ENCODE measurements at places on chromosomes 2 and 18.

DNA sequence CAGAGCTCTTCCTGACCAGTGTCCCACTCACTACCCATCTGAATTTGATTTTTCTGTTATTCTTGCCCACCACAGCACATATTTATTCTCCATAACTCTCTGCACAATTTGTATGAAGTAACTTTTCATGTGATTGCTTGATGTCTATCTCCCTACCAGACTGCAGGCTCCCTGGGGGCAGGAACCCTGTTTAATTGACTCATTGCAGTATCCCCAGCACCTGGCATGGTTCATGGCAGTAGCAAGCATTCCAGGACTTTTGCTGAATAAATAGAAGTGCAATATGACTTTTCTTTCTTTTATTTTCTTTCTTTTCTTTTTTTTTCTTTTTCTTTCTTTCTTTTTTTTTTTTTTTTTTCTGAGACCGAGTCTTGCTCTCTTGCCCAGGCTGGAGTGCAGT, 88.7 kb upstream of the XPO1 start:
- H3K27me3 ChIP-seq: peaks cover 2% of the 10 kb centered on the region

- H3K4me1 ChIP-seq: no peaks in the 10 kb centered on the region
- H3K27me3 ChIP-seq: peaks cover 4% of the 10 kb centered on the region
- H3K27ac ChIP-seq: no peak overlapping the region
- H3K36me3 ChIP-seq: no peaks in the 10 kb centered on the region
- no peak for DNase-seq
Measured at GRCh38 chr2:233643128-233643527, 6.9 kb downstream of the UGT1A10 start.

DNA sequence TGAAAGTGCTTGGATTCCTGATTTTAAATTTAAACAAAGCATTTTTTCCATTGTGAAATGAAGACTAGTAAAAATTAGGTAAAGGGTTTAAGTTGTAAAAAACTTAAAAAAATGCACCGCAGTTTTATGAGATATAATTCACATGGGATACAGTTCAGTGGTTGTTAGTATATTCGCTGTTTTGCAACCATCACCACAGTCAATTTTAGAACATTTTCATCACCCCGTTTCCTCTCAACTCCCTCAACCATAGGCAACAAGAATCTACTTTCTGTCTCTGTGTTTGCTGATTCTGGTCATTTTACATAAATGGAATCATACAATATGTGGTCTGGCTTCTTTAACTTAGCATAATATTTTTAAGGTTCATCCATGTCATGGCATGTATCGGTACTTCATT, 4.0 kb downstream of the DGKD start:
- H3K36me3 ChIP-seq: peaks cover 34% of the 10 kb centered on the region
- H3K27me3 ChIP-seq: no peaks in the 10 kb centered on the region
- DNase-seq: no peak
- H3K4me1 ChIP-seq: peaks cover 54% of the 10 kb centered on the region
- H3K27ac ChIP-seq: no peak overlapping the region
- H3K4me3 ChIP-seq: no peak overlapping the region

DNA sequence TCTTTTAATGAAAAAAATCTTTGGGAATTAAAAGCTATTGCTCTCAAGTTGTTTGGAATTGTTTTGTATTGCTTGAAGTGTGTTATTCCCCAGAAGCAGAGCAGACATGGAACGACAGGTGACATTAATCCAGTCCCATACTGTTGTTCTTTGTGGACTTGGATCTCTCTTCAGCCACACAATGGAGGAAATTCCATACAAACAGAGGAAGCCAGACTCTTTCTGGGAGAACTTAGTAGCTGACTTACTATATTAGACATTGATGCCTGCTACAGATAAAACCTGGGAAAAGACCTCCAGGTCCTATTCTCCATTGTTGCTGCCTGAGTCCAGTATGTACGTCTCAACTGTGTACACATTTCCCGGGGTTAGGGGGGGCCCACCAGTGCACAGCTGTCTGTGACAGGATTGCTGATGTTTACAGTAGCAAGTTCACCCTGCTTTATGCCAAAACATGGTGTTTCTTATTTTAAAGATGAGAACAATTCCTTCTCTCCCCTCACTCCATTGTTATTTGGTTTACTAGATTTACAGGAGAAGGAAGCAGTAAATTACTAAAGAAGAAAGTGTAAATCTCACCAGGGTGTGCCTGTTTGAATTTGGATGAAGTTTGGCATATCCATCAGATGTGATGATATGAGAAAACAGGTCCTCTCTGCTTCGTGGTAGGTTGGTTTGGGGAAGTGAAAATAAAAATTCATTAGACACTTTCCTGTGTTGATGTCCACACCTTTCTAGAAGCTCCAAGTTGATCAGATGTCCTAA, 142.4 kb upstream of the RBBP8 start:
- H3K27me3 ChIP-seq: peaks cover 18% of the 10 kb centered on the region
- H3K4me1 ChIP-seq: no peaks in the 10 kb centered on the region
- H3K27ac ChIP-seq: no peak overlapping the region

DNA sequence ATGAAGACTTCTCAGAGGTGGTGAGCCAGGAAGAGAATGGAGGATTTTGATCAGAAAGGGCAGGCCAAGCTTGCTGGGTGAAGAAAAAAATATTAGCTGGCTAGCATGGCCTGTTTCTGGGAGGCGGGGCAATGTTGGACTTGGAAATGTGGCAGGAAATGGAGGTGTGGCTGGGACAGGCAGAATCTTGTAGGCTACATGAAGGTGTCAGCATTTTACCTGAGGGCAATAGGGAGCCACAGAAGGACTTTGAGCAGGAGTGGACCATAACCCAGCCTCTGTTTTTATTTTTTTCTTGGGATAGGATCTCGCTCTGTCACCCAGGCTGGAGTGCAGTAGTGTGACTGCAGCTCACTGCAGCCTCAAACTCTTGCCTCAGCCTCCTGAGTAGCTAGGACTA, 31.7 kb downstream of the EMX1 start:
- H3K27ac ChIP-seq: no peak overlapping the region
- no peaks in the 10 kb centered on the region for H3K36me3 ChIP-seq
- no peak for DNase-seq
- peaks cover 12% of the 10 kb centered on the region for H3K4me1 ChIP-seq

- no peaks in the 10 kb centered on the region for H3K36me3 ChIP-seq
- peaks cover 40% of the 10 kb centered on the region for H3K4me1 ChIP-seq
- H3K4me3 ChIP-seq: no peak overlapping the region
- DNase-seq: no peak
Measured at GRCh38 chr2:112151701-112152440, 13.7 kb downstream of the FBLN7 start.

DNA sequence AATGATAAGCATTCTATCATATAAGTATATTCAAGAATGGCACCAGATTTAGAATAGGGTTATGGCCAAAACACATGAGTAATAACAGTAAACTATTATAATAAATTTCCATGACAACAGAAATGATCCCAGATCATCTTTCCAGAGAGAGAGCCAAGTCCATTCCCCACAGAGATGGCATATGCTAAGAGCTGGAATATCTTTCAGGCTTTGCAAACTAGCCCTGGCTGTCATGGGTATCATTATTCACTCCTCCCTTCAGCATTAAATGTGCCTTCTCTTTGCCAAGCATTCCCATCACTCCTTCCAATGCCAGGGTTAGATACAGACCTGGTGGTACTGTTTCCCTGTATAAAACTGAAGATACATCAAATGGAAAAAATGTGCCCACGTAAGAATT, 10.9 kb downstream of the FEZ2 start:
- H3K27me3 ChIP-seq: no peaks in the 10 kb centered on the region
- H3K27ac ChIP-seq: no peak overlapping the region
- DNase-seq: no peak

DNA sequence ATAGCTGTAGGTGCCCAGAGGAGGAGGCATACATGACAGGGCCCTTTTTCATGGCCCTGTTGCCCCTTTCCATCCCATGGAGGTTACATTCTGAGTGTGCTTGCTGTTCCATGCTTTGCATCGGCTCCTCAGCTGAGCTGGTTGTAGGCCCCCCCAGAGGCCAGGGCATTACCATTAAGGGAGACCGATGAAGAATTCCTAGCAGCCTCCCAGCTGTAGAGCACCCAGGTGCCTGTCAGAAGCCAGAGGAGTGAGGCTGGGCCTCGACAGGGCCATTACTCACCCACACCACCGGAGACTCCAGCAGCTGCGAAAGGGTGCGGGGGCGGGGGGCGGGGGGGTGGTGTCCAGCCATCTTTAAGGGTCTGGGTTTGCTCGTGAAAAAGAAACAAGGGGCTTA, 72.2 kb downstream of the GALNT14 start:
- no peaks in the 10 kb centered on the region for H3K4me1 ChIP-seq
- no peaks in the 10 kb centered on the region for H3K27me3 ChIP-seq
- no peaks in the 10 kb centered on the region for H3K36me3 ChIP-seq
- no peak for DNase-seq
- H3K27ac ChIP-seq: no peak overlapping the region

DNA sequence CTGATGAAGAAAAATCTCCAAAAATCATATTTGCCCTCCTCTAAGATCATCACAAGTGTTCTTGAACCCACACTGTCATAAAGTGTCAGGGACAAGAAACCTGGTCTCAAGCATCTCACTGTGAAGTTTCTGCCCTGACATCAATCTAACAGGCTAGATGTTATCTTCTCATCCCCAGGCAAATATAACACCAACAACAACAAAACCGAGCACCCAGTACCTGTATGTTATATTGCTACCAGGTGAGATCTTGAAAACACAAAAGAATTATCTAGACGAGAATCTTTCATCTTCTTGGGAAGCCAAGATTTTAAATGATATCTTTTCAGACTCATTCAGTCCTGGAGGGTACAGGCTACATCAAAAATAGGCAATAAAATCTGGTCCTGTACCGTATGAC, 8.8 kb upstream of the MAP4K3 start:
- H3K27ac ChIP-seq: no peak overlapping the region
- peaks cover 7% of the 10 kb centered on the region for H3K36me3 ChIP-seq
- no peak overlapping the region for H3K4me3 ChIP-seq
- no peaks in the 10 kb centered on the region for H3K4me1 ChIP-seq
- DNase-seq: no peak

DNA sequence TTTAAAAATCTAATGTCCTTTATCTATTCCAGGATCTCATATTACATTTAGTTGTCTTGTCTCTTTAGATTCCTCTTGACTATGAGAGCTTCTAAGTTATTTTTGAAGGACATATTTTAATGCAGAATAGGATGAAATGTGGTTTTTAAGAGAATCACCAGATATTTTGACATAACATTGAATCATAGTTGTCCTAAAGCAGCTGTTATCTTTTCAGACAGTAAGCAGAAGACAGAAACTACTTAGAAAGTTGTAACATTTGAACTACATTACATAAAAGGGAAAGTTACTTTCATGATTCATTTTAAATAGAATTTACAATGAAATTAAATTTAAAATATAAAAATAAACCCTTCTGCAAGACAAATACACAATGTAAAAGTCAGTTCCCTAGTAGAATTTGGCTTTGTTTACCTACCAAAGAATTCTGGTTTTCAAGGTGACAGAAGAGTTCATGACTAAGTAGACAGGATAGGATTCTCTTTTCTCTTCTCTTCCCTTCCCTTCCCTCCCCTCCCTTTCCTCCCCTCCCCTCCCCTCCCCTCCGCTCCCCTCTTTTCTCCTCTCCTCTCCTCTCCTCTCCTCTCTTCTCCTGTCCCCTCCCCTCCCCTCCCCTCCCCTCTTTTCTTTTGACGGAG, 186.0 kb downstream of the DIS3L2 start:
- no peak overlapping the region for H3K27ac ChIP-seq
- H3K36me3 ChIP-seq: no peaks in the 10 kb centered on the region
- no peaks in the 10 kb centered on the region for H3K4me1 ChIP-seq
- H3K4me3 ChIP-seq: no peak overlapping the region
